Endothelial cell (in vitro differentiated cells): ENCODE measurements at places on chromosomes 6 and 20.

- H3K27ac ChIP-seq: no peak overlapping the region
- no peaks in the 10 kb centered on the region for H3K4me1 ChIP-seq
- H3K27me3 ChIP-seq: no peaks in the 10 kb centered on the region
- no peak for DNase-seq
These were observed 554.7 kb upstream of the HS3ST5 start for GRCh38 chr6:114897536-114897935.

DNA sequence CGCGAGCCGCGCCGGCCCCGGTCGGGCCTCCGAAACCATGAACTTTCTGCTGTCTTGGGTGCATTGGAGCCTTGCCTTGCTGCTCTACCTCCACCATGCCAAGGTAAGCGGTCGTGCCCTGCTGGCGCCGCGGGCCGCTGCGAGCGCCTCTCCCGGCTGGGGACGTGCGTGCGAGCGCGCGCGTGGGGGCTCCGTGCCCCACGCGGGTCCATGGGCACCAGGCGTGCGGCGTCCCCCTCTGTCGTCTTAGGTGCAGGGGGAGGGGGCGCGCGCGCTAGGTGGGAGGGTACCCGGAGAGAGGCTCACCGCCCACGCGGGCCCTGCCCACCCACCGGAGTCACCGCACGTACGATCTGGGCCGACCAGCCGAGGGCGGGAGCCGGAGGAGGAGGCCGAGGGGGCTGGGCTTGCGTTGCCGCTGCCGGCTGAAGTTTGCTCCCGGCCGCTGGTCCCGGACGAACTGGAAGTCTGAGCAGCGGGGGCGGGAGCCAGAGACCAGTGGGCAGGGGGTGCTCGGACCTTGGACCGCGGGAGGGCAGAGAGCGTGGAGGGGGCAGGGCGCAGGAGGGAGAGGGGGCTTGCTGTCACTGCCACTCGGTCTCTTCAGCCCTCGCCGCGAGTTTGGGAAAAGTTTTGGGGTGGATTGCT, 1.3 kb downstream of the VEGFA start:
- no peaks in the 10 kb centered on the region for H3K36me3 ChIP-seq
- DNase-seq: peak; percentile 52
- no peak overlapping the region for H3K27ac ChIP-seq
- peaks cover 20% of the 10 kb centered on the region for H3K4me1 ChIP-seq
- peaks cover 16% of the 10 kb centered on the region for H3K27me3 ChIP-seq
- H3K4me3 ChIP-seq: peak overlapping the region; percentile 69

- peak overlapping the region; percentile 7 for H3K4me3 ChIP-seq
- no peak for DNase-seq
- peaks cover 15% of the 10 kb centered on the region for H3K36me3 ChIP-seq
- no peak overlapping the region for H3K27ac ChIP-seq
- peaks cover 17% of the 10 kb centered on the region for H3K4me1 ChIP-seq
These were observed 5.2 kb downstream of the HIVEP1 start for GRCh38 chr6:12017263-12017662.

DNA sequence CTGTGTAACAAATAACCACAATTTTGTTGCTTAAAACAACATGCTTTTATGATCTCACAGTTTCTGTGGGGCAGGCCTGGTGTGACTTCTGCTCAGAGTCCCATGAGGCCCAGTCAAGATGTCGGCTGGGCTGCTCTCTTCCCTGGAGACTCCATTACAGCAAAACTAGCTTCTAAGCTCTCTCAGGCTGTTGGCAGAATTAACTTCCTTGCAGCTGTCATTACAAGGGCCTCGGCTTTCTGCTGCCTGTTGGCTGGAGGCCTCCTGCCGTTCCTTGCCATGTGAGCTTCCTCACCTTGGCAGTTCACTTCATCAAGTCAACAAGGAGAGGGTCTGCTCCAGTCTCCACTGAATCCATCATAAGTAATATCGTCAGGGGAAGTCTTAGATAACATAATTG, 659.2 kb downstream of the PRKN start:
- no peaks in the 10 kb centered on the region for H3K36me3 ChIP-seq
- DNase-seq: no peak
- peaks cover 1% of the 10 kb centered on the region for H3K27me3 ChIP-seq
- no peak overlapping the region for H3K27ac ChIP-seq
